ENCODE measurements at places on chromosomes 16 and 17. TPM values are rescaled to one million over a fixed set of nuclear protein-coding genes. Genes with fewer than 3 reads are reported as not detected.

Gene SLC16A11
- total RNA-seq = 0.26 TPM

- H3K27me3 ChIP-seq = no peaks in the 10 kb centered on the region
- H3K36me3 ChIP-seq = no peaks in the 10 kb centered on the region
- no peak overlapping the region for H3K4me3 ChIP-seq
These were observed 4.6 kb upstream of the NPIPB2 start for GRCh38 chr16:11946433-11946832.

- H3K4me3 ChIP-seq = no peak overlapping the region
- no peaks in the 10 kb centered on the region for H3K27me3 ChIP-seq
- peaks cover 4% of the 10 kb centered on the region for H3K4me1 ChIP-seq
- no peaks in the 10 kb centered on the region for H3K36me3 ChIP-seq
These were observed 133.0 kb upstream of the GSE1 start for GRCh38 chr16:85479972-85480726.

DNA sequence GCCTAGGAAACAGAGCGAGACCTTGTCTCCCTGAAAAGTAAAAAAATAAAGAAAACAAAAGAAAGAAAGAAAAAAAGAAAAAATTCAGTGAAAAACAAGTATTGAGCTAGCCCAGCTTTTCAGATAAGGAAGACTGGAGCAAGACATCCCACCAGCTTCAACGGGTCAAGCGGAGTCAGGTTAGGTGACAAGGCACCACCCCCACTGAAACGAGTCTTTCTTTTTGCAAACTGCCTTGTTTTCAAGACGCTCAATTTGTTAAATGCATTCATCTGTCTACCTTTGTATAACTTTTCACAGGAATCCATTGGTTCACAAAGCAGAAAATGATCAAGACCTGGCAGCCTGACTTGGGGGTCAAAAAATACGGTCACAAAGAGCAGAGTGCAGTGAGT lies 10.7 kb upstream of the AXIN2 start:
- DNase-seq = no peak
- no peak overlapping the region for H3K27ac ChIP-seq
- no peaks in the 10 kb centered on the region for H3K36me3 ChIP-seq
- H3K27me3 ChIP-seq = no peaks in the 10 kb centered on the region
- H3K4me1 ChIP-seq = no peaks in the 10 kb centered on the region

All from suprapubic skin (tissue), 4 donors.